ENCODE measurements at places on chromosomes 6 and 20.

DNA sequence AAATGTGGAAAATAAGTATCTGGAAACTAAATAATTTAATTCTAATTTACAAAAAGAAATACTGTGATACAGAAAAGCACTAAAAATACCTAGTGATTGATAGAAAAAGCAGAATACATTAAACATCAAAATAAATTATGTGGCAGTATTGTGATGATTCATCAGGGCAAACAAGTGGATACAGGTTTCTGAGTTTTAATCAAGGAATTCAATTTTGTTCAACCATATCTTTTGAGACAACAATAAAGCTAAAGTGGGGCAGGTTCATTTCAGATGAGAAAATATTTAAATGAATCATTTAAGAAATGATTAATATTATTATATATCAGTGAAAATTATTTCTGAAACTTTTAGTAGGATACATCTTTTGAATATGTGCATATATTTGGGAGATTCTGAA lies 49.8 kb downstream of the GRIK2 start:
- no peak for DNase-seq

DNA sequence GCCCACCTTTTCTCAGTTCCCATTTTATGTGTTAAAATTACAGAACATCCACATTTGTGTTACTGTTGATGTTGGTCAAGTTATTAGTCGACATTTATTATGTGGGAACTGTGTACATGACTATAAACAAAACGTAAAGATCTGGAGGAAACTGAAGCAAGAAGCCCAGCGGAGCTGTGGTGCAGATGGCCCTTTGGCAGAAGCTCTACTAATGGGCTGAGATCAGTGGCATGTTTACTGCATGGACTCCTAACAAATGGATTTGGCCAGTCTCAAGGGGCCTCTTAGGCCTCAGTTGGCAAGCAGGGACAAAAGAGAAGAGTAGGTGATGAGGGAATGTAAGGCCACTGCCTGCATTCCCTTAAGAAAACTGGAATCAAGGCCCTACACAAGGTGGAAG lies 282.1 kb upstream of the TCF21 start:
- no peak for DNase-seq

- no peak for DNase-seq
Observed at GRCh38 chr6:161796681-161797080, 522.8 kb upstream of the AGPAT4 start.

GRCh38 chr6:139521338-139521737 lies 146.9 kb upstream of the CITED2 start:
- DNase-seq: no peak

- DNase-seq: no peak
Observed at GRCh38 chr6:19472850-19473249, 364.3 kb upstream of the ID4 start.

DNA sequence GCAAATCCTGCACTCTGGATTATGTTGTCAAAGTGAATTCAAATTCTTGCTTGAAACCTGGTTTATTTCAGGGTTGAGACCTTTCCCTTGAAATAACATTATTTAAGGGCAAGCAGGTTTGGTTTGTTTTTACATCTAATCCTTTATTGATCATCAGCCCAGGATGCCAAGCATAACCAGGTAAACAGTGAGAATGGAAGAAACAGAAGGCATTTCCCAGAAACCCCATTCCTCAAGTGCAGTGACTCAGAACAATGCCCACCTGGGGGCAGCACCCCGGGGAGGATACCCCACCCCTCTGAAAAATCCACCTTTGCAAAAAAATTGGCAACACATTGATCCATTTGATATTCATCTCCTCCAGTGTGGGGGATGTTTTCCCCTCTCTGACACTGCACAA lies 32.5 kb downstream of the POFUT1 start:
- no peak for DNase-seq

GRCh38 chr20:23926944-23927872 lies 47.7 kb upstream of the CST5 start:
- DNase-seq: no peak

- no peak for DNase-seq
Observed at GRCh38 chr20:57379263-57379647, 11.9 kb upstream of the RBM38 start.

- DNase-seq: no peak
Observed at GRCh38 chr20:60573003-60573680, 614.9 kb downstream of the CDH26 start.

DNA sequence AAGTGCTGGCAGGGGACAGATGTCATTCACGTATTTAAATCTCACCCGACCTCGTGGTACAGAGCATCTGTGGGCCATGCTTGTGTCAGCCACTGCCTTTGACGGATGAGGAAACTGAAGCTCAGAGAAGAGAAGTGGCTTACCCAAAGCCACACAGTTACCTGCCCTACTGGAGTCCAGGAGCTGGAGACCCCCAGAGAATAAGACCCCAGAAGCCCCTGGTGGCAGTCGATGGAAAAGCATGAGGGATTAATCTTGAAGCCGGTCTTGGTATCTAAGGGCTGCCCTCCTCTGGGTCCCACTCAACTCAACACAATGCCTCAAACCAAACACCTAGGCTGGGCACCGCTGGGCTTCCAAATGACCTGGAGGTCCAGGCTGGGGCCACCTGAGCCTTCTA lies 83.1 kb downstream of the GRM4 start:
- DNase-seq: no peak

GRCh38 chr20:57791966-57792365 lies 82.2 kb upstream of the PMEPA1 start:
- no peak for DNase-seq

- DNase-seq: no peak
Observed at GRCh38 chr6:135002974-135003703, 51.5 kb downstream of the HBS1L start.

DNA sequence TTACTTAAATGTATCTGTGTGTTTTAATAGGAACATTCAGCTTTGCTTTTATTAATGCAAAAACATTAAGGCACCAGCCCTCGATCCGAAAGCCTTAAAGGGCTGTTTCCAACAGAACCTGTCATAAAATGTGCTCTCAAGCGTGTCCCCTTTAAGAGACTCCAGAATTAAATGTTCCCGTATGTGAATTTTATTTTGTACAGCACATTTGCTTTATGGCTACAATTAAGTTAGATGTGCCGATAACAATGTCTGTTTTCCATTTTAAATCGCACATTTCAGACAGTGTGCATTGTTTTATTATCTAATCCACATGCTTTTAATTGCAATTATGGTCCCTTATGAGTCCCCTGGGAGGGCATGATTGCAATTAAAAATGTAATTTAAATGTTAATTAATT lies 198.9 kb downstream of the TSHZ2 start:
- DNase-seq: no peak

GRCh38 chr6:26022737-26023136 lies 60.1 kb downstream of the TRIM38 start:
- no peak for DNase-seq

DNA sequence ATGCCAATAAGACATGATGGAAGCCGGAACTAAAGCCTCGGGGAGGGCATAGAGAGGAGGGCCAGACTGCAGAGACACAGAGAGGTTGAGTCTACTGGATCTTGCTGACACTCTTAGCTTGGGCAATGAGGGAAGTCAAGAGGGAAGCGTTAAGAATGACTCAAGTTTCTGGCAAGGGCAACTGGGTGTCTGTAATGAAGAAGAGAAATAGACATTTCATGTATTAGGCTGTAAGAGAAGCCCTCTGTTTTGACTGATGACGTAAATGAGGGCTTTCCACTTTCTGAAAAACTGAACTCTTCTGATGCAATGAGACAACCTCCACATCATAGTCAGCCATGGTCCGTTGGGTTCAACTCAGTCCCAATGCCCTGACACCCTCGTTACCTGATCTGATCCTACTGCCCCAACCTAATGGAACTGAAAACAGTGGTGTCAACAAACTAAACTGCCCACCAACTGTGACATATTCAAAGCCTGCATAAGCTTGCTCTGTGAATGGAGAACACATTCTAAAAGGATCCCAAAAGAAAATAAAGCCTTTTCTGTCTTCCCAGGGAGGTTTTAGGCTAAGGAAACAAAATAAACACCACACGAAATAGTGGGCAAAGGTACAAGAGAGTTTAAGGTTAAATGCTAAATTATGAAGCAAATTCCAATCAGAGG lies 45.8 kb upstream of the PNRC1 start:
- peak; percentile 97 for DNase-seq

GRCh38 chr20:58613061-58613854 lies 37.8 kb upstream of the STX16 start:
- no peak for DNase-seq

- no peak for DNase-seq
Observed at GRCh38 chr6:54248319-54248718, 59.9 kb upstream of the TINAG start.

DNA sequence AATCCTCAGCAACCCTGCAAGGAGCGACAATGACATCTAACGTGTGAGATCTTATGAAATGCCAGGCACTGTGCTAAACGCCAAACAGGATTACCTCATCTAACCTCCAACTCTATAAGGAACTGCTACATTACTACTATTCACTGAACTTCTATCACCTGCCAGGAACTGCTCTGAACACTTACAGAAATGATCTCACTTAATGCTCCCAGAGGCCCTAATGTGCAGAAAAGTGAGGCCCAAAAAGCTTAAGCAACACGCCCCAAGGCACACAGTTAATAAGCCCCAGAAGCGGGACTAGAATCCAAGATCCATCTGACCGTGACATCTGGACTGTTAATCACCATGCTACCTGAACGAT lies 28.5 kb downstream of the TRAM2 start:
- DNase-seq: no peak

GRCh38 chr20:31666258-31667042 lies 28.7 kb downstream of the COX4I2 start:
- peak; percentile 48 for DNase-seq

DNA sequence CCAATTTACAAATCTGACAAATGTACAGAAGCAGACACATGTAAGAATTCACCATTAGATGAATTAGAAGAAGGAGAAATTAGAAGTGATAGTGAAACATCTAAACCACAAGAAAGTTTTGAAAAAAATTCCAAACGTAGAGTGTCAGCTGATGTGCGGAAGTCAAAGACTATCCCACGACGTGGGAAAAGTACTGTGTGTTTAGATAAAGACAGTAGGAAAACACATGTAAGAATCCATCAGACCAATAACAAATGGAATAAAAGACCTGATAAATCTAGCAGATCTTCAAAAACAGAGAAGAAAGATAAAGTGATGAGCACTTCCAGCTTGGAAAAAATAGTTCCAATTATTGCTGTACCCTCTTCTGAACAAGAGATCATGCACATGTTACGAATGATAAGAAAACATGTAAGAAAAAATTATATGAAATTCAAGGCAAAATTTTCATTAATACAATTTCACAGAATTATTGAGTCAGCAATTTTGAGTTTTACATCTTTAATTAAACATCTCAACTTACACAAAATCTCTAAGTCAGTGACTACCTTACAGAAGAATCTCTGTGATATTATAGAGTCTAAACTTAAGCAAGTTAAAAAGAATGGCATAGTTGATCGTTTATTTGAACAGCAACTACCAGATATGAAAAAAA lies 28.1 kb upstream of the GJA10 start:
- DNase-seq: no peak

- no peak for DNase-seq
Observed at GRCh38 chr20:16707674-16708073, 22.2 kb upstream of the SNRPB2 start.

- no peak for DNase-seq
Observed at GRCh38 chr6:104958178-104959025, 1.5 kb downstream of the LIN28B start.

DNA sequence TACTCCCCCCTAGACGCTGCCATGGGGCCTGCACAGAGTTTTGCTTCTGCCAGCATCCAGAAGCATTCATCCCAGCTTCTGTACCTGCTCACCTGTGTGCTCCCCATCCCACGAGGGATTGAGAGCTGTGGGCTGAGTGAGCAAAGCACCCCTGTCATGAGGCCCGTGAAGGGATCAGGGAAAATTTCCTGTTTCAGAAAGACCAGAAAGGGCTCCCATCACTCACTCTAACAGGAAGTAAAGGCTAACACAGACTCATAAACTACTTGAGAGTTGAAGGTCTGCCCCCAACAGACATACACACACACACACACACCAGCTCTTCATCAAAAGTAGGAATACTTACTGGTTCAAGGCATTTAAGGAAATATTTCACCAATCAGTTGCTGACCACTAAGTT lies 256.5 kb upstream of the NT5E start:
- no peak for DNase-seq

GRCh38 chr6:83199863-83200225 lies 6.7 kb downstream of the RWDD2A start:
- DNase-seq: peak; percentile 82

DNA sequence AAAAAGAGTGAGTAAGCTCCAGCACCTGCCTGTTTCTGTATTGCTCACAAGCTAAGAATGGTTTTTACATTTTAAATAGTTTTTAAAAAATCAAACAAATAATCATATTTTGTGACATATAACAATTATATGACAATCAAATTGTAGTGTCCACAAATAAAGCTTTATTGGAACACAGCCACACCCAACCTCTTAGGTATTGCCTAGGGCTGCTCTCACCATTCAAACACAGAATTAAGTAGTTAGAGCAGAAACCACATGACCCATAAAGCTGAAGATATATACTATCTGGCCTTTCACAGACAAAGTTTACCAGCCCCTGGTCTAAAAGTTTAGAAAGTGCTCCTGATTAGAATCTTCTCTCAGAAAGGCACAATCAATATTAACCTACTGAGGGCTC lies 11.2 kb downstream of the TNFRSF21 start:
- DNase-seq: no peak

- no peak for DNase-seq
Observed at GRCh38 chr6:126880964-126881363, 237.5 kb upstream of the RSPO3 start.

DNA sequence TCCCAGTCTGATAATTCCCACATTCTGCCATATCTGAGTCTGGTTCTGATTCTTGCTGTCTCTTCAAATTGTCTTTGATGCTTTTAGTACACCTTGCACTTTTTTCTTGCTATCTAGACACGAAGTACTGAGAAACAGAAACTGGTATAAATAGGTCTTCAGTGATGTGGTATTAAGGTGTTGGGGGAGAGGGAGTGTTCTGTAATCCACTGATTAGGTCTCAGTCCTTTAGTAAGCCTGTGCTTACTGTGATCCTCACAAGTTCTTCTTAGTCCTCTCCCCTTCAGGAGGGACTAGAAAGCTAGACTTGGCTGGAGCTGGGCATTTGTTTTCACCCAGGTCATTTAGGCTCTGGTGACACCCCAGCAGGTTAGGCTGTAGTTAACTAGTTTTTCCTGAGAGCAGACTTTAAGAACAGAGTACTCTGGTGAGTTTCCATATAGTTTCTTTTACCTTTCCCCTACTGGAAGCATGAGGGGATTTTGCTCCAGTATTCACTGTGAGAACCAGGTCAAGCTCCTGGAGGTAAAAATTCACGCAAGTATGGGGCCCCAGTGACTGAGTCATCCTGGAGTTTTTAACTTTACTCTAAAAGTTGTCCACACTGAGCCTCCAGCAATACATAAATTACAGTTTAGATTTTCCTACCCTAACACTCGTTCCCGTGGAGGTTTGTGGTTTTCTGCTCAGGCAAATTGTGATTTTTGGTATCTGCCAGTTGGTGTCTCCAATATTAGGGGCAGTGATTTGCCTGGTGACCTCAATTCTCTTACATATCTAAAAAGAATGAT lies 154.6 kb downstream of the CDKAL1 start:
- DNase-seq: peak; percentile 84

- DNase-seq: no peak
Observed at GRCh38 chr6:166774292-166774691, 147.2 kb upstream of the RPS6KA2 start.

GRCh38 chr6:30542404-30542725 lies 13.9 kb downstream of the GNL1 start:
- no peak for DNase-seq

All from amniotic epithelial cell (primary cell).